ENCODE measurements at places on chromosomes 16 and 17.

GRCh38 chr17:55086635-55087058 is 118.1 kb downstream of the STXBP4 start:
- DNase-seq: peak; percentile 85

DNA sequence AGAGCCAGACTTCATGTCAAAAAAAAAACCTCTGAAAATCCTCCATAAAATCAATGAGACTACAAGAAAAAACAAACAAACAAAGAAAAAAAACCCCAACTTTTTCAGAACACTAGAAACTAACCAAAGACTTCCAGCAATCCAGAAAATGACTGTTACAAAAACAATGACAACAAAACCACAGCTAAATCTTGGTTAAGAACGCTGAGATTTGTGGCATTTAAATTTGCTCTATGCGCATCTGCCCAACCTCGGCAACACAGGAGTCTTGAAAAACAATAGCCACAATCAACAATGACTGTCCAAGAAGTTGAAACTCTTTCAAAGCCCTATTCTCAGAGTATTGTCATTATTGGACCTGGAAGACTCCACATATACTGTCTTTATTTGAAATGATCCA is 402.4 kb downstream of the ZFHX3 start:
- DNase-seq: peak; percentile 83

DNA sequence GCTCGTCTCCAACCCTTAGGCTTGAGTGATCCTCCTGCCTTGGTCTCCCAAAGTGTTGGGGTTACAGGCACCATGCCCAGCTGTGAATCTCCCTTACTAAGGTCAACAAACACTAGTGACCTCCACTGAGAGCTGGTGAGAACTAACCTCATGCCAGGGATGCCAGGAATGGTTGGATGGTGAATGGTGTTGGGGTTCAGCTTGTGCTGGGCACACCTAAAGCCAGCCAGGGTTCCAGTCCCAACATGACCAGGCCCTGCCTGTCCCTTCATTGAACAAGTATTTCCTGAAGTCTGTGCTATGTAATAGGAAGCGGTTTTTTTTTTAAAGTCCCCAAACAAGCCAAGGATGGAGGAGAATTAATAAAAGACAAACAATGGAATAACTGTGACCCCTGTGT is 56.0 kb upstream of the TOB1 start:
- peak; percentile 87 for DNase-seq

DNA sequence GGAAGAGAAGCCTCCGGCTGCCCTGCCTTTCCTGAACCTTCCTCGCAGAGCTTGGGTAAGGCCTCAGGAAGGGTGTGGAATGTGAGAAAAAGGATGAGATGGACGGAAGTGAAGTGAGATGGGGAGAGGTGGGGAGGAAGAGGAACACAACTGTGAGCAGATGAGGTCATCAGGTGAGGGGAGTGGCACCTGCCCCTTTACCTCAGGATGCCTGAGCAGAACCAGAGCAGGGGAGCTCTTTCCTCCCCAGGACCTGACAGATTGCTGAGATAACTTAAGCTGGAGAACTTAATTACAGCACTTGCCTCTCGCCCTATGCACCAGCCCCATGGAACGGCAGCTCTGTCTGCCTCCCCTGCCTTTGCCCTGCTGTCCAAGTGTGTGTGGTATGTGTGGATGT is 29.8 kb downstream of the TMEM132E start:
- no peak for DNase-seq

All from M059J (cell line).